T47D (cell line): ENCODE measurements at places on chromosomes 3 and 15.

DNA sequence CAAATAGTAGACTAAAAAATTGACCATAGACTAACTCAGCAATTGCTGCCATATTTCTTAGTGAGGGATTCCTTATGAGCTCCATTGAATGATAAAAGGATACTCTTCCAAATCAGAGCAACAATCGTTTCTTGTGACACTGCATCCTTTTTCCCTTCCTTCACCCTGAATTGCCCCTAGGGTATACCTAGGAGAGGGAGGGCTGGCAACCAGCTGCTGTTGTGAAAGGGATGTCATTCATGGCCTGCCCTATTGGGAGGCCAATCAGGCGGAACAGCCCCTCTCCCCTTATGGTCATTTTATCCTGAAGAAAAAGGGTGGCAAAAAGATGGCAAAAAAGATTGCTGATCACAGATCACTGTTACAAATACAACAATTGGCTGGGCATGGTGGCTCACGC is 26.3 kb downstream of the B3GNT5 start:
- DNase-seq: no peak

- DNase-seq: no peak
These were observed 446.0 kb downstream of the FGF12 start for GRCh38 chr3:192281207-192281880.

DNA sequence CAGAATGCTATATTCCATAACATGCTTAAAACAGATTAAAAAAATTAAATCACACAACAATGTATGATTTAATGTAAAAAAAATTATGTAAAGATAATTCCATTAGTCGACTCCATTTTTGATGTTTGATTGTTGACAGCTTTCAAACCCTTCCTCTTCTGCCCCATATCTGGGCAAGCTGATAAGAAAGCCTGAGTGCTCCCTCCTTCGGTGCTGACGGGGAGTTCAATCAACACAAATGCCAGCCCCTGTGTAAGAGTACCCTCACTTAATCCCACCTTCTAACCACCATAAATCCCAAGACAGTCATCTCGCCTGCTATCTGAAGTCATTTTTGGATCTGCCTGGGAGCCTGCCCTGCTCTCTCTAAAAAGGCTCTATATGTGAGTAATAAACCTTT is 59.8 kb upstream of the IP6K2 start:
- DNase-seq: no peak

DNA sequence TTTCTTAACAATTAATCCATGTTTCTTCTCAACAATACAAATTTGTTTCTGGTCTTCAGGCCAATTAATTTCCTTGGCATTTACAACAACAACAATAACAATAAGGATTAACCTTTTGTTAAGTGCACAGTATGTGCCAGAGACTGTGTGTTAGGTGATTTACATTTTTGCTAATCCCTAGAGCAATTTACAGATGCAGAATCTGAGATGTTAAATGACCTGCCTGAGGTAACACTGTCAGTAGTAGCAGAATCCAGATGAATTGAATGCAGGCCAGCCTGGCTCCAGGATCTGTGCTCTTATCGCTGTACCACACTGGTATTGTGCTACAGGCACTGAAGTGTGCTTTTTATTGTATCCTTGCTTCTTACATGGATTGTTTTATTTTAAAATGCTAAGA is 122.2 kb downstream of the MEIS2 start:
- DNase-seq: no peak

DNA sequence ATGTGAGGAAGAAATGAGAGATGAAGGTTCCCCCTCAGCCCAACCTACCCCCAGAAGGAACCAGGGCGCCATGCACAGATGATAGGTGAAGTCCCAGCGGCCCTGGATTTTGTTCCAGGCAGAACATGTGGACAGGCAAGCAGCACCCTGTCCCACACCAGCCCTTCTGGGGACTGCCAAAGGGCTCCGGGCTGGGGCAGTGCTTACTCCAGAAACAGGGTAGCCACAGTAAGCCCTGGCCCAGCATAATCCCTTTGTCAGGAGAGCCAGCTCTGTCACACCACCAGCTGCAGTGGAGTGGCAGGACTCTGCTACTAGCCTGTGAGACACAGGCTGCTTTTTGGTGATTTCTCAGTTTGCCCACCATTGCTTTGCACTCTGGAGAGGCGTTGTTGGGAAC is 6.3 kb downstream of the FBXL22 start:
- DNase-seq: no peak

DNA sequence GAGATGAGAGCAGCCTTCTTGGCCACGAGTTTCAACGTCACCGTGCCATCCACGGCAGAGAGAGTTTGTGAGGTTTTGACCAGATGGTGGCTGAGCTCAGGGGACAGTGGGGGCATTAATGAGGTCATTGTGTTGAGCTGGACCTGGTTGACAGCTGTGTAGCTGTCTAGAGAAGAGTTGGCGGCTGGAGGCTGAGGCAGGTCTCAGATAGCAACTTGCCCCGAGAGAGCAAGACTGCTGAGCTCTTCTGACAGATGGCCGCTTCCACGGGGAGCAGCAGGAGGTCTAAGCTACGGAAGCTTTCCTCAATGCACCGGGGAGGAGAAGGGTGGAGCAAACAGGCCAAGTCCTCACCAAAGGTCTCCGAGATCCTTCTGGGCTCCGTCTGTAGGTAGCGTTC is 44.8 kb upstream of the EIF5A2 start:
- DNase-seq: no peak

GRCh38 chr3:182121401-182121800 is 409.7 kb downstream of the SOX2 start:
- DNase-seq: no peak

DNA sequence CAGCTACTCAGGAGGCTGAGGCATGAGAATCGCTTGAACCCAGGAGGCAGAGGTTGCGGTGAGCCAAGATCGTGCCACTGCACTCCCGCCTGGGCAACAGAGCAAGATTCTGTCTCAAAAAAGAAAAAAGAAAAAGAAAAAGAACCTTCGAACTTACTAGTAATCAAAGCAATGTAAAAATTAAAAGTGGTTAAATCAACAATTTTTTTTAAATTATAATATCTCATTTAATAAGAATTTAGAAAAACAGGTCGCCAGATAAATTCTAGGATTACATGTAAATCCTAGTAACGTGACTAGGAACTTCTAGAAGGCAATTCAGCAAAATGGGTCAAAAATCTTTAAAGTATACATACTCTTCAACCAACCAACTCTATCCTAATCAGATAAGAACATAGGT is 37.2 kb downstream of the GSK3B start:
- no peak for DNase-seq

DNA sequence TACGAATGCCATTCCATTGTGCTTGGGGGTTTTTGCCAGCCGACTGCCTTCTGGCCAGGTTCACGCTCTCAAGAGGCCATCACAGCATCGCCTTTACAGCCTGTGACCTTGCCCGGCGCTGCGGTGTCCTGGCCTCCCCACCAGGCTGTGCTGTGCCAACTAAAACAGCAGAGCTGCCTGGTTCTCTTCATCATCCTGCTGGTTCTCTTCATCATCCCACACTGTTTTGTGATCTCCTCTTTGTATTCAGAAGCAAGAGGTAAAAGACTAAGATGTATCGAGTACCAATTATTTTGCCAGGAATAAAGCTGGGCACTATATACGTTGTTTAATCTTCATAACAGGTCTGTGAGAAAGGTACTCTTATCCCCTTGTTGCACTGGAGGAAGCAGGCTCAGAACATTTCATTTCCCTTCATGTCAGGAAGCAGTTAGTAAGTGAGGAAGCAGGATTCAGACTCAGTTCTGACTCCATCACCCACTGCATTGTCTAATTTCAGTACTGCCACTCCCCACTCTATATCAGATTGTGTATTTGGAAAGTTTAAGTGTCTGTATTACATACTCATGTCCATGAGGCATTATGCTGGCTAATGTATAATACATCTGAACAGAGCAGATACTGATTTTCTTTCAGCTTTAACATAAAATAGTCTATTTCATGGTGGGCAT is 92.7 kb downstream of the LRRC28 start:
- no peak for DNase-seq

- DNase-seq: no peak
These were observed 4.3 kb upstream of the AP3B2 start for GRCh38 chr15:82714016-82714415.

GRCh38 chr3:109234300-109234699 is 82.0 kb downstream of the DPPA2 start:
- no peak for DNase-seq

- DNase-seq: peak; percentile 91
These were observed 40.8 kb downstream of the CHST14 start for GRCh38 chr15:40511472-40512133.

DNA sequence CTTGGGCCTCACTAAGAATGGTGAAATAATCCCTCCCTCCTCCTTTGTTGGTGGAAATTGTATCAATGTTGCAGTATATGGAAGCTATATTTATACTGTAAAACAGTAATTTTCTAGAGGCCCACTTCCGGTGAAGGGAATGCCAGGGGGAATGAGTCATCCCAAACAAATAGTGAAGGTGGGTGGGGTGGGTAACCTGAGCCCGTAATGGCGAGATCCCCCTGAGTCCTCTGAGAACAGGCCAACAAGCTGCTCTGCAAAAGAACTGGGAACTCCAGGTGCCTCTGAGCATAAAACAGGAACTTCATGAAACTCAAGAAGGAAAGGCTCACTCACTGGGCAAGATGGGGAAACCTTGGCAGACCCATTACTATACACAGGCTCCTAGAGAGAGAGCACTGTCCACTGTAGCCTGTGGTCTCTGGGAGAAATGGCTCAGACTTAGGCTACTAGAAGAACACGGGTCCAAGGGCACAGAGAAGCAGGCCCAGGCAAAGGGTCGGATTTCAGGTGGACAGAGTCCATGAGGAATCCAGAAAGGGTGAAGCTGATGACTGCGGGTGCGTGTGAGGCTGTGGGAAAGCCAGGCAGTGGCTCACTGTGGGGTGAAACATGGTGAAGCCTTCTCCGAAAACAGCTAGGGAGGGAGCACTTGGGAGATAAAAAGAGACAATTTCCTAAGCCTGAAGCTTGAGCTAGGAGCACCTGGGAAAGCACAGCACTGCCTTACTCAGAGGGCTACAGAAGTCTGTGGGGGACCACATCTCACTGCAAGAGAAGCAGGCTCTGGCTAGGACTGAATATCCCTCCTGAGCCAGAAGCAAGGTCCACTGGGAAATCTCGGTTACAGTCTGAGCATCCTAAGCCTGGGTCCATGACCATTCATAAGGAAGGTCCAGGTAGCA is 19.8 kb downstream of the LARP6 start:
- DNase-seq: no peak

GRCh38 chr15:99424978-99425656 is 140.7 kb upstream of the MEF2A start:
- DNase-seq: no peak

GRCh38 chr15:90101969-90102890 is at the start of gene IDH2:
Gene IDH2 (minus strand): TSS chr15:90102468. CDS start chr15:90102390, 78 bp downstream.
- peak; percentile 74 for DNase-seq

DNA sequence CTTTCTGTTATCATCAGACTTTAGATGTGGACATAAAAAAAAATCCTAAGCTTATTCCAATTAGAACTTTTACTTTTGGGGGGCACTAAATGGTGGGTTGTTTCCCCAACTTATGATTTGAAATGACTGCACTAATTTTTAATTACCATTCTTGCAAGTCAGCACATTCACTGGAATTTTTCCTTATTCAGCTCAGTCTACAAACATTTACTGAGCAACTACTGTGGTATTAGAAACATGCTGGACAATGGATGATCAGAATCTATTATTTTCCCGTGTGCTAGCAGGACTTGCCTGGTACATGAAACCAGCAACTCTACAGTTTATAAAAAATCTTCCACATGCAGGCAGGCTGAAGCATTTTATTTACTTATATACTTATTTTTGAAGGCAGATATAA is 273.6 kb downstream of the FOXP1 start:
- DNase-seq: no peak

- no peak for DNase-seq
These were observed 264.2 kb downstream of the GABRG3 start for GRCh38 chr15:27235161-27235560.

GRCh38 chr3:101249522-101249921 is 70.9 kb downstream of the IMPG2 start:
- DNase-seq: no peak

DNA sequence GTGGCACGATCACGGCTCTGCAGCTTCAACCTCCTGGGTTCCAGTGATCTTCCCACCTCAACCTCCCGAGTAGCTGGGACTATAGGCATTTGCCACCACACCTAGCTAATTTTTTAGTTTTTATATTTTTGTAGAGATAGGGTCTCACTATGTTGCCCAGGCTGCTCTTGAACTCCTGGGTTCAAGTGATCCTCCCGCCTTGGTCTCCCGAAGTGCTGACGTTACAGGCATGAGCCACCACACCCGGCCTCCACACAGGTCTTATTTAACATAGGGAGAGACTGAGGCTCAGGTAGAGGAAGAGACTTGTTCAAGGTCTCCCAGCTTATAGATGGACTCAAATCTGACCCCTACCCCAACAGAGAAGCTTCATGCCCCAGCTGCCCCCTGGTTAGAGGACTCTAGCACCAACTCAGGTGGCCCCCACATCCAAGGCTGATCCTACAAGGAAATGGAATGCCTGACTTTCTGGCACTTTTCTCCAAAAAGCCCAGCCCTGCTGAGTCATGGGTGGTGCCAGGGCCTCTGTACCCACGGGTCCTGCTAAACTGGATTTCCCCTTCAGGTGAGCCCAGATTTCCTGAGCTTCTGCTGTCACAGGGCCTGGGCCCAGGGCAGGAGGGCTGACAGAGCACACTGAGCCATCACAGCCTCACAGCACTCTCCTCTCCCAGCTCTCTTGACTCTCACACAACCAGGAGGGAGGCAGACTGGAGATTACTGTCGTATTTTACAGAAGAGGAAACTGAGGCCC is 5.6 kb downstream of the TMEM40 start:
- peak; percentile 84 for DNase-seq

DNA sequence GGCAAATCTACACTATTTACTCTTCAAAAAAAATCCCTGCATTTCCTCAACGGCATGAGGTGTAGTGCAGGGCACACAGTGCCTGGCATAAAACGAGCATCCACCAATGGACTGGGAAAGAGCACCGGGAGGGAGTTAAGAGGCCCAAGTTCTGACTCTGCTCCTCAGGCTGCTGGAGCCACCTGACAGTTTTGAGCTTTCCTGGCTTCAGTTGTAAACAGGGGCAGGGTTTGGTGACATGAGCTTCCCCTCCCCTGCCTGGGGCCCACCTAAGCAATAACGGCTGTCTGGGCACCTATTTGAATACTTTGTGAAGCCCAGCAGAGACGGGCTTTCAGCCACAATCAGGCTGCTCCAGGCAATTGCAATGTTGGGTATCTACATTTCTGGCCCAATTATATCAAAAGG is 16.4 kb downstream of the CA12 start:
- DNase-seq: no peak

- DNase-seq: no peak
These were observed 13.5 kb upstream of the FAM3D start for GRCh38 chr3:58679974-58680666.
